ENCODE measurements at places on chromosomes 7 and 10.

- DNase-seq = no peak
Measured at GRCh38 chr10:61973906-61974305, 72.4 kb downstream of the ARID5B start.

DNA sequence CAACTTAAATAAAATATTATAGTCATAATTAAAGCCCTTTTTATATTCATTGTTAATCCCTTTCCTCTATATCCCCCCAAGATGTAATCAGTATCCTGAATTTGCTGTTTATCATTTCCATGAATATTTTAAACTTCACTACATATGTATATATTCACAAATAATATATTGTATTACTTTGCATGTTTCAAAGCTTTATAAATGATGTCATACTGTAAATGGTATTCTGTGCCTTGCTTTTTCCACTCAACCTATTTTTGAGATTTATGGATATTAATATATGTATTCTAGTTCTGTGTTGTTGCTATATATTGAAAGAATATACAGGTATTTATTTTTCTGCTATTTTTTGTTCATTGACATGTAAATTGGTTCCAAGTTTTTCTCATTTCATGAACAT lies 173.1 kb downstream of the CCDC71L start:
- no peak for DNase-seq

GRCh38 chr7:2248984-2249694 lies 7.1 kb downstream of the NUDT1 start:
- no peak for DNase-seq

- DNase-seq = no peak
Measured at GRCh38 chr10:120415709-120416330, 41.2 kb upstream of the PLPP4 start.

DNA sequence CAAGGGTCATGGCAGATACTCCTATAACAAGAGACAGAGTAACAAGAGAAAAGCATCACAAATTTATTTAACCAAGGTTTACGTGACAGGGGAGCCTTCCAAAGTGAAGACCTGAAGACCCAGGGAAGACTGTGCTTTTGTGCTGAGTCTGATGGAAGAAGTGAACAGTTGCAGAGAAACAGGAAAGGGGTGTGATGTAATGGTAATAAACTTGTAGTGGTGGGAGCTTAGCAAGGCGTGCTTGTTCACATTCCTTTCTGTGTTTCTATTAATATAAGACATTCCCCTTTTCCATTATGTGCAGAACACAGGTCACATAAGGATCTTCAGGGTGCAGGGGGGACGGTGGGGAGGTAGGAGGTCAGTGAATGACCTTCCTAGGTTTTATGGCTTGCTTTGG lies 25.5 kb upstream of the C10orf67 start:
- DNase-seq = no peak

DNA sequence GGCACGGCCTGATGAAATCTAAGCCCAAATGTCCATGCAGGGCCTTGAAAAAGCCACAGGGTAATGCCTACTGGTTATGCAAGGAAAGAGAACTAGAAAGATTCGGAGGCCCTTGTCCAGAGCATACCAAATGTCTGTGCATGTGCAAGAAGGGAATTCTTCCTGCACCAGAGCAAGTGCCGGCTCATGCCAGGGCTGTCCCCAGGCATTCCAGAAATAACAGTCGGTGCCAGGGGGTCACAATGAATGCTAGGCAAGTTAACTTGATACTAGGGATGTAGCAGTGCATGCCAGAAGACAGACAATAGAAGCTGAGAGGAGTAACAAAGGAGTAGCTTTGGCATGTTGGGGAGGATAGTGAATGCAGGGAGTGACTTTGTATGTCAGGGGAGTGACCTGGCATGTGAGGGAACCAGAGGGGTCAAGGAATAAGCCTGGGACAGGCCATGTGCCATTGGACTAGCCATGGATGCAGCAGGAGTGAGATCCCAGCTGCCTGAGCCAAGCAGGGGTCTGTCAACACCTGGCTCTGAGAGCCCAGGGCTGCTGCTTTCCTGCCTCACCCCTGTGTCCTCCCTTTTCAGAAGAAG lies 119.5 kb upstream of the UNC5B start:
- no peak for DNase-seq

- DNase-seq = no peak
Measured at GRCh38 chr10:84244651-84245270, at the start of gene RGR. Gene RGR, plus strand, starts transcription at chr10:84245053. Its CDS starts 38 bp downstream, at chr10:84245091.

All from CD8-positive, alpha-beta memory T cell (primary cell).